ENCODE measurements at places on chromosomes 5 and 9. TPM values are rescaled to one million over a fixed set of nuclear protein-coding genes. Genes with fewer than 3 reads are reported as not detected.

- peak; percentile 48 for DNase-seq
These were observed at the start of gene NFIB for GRCh38 chr9:14313951-14314423. NFIB (minus strand) TSS chr9:14314141; CDS start chr9:14313511, 630 bp downstream.

DNA sequence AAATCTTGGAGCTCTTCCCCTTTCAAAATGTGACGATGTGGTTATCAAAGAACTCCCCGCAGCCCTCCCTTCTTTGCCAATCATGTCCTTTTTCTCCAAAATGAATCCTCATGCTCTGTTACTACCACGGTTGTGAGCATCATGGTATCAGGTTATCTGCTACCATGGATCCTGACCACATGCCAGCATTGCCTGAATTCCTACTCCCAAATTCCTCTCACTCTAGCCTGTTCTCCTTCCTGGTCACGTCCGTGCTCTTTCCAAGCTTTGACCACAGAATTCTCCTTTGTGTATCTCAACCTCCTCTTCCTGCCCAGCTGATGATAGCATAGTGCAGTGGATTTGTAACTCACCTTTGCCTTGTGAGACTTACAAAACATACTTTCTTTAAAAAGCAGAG is 59.5 kb upstream of the FBXL7 start:
- peak; percentile 19 for DNase-seq

GRCh38 chr5:119418606-119419100 is 33.6 kb upstream of the HSD17B4 start:
- DNase-seq: no peak

DNA sequence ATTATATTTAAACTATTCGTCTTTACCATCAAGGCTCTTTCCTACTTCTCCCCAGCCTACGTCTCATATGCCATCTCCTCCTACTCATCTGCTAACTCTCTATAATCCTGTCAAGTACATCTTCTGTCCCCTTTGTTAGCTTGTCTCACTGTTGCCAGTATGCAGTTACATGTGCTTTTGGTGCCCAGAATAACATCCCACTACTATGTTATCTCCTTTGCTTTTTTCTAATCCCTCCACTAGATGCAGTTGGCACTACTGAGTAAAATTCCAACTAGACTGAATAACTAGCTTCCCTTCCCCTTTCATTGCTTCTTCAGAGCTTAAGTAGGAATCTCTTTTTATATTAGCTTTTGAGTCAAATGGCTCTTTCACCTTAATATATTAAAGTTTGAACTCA is 3.0 kb upstream of the ARRDC3 start:
- DNase-seq: peak; percentile 14

DNA sequence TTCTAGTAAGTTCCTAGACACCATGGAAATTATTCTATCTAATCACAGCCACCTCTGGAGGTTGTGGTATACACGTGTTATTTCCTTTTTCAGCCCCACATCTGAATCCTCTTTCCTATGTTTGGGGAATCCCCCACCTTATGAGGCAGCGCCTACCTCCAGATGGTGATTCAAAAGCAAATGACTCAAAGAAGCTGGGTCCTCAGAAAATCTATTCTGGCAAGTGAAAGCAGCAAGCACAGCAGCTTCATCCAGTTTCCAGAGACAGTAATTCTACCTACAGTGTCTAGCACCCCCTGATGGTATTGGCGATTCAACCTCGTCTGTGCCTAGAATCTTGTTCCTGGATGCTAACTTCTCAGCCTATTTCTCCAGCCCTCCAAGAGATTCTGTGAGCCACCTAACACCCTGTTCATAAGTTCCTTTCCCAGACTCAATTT is 43.0 kb downstream of the STRBP start:
- DNase-seq: peak; percentile 84

DNA sequence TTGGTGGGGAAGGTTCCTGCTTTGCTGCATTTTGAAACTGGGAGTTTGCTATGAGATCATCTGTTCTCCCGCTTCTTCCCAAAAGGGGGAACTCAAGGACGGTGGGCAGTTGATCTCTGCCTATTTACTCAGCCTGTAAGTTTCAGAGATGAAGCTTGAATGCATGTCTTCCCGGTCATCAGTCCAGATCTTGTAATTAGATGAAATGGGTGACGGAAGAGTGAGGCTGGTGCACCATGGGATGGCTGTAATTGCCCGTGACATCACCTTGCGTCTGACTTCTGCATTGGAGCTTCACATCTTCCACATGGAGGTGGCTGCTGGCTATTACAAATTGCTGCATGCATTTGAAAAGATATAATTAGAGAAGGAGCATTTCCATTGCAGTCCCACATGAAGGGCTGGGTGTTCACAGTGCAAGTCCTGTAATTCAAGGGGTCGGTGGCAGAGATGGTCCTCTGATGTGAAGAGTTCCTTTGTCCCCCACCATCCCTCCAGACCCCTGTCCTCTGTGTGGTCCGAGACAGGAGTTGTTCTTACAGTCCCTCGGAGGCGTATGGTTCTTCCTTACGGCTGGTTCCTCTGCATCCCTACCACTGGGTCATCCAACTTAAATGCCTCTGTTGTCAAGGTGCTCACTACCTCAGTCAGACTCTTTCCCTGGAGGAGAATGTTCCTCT is 72.9 kb downstream of the ZNF618 start:
- no peak for DNase-seq

DNA sequence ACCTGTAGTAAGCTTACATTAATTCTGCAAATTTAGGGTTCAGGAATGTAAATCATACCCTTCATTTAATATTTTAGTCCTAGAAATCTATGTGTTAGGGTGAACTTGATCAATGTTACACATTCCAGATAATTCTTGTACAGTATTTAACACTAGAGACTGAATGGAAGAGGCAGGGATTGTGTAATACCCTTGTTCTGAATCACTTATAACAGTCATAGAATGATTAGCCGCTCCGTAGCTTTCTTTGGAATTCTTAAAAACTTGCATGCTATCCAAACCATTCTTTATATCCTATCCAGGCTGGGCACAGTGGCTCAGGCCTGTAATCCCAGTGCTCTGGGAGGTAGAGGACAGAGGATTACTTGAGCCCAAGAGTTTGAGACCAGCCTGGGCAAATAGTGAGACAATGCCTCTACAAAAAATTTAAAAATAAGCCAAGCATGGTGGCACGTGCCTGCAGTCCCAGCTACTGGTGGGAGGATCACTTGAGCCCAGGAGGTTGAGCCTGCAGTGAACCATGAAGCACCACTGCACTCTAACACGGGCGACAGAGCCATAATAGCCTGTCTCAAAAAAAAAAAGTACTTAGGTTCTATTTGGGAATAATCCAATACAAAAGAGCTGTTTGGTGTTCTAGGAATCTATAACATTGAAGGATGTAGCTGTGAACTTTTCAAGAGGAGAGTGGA is 8.3 kb downstream of the ZNF483 start:
- no peak for DNase-seq

The PARP8 gene
- 10.8 TPM for total RNA-seq

DNA sequence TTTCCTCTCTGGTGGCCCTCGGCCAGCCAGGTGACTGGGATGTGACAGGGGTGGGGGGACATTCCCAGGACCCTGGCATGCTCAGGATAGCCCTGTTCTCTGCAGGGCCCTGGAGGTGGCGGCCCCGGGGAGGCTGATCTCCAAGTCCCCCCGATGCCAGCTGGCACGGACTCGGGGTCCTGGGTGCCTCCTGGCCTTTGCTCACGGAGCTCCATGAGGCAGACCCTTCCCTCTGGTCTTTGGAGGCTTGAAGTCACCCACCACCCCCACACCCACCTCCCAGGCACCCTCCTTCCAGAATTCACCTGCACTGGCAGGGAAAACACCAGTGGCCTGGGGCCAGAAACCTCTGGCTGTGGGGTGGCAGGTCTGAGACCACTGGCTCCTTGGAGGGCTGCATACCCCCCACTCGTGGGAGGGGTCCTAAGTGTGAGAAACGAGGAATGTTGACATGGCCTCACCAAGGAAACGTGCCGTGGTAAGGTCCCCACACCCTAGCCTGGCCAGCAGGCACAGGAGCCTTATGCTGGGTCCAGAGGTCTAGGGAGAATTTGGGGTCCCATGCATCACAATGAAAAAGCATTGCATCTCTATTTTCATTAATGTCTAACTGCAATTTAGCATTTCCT is 130.8 kb upstream of the FAM120A start:
- no peak for DNase-seq

DNA sequence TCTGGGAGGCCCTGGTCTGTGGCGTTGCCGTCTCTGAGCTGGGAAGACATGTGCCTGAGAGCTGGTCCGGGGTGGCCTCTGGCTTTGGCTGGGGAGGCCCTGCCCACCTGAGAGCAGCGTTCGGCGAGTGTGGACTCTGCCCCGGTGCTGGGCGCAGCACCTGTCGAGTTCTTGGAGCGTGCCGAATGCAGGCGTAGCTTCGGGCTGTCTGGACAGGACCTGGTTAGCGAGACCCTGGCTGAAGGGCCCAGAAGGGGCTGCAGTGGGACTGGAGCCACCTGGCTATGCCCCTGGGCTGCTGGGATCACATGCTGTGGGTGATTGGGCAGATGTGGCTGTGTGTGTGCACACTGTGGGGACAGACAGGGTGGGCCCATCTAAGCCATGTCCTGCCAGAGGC is 56.5 kb downstream of the RXRA start:
- no peak for DNase-seq

The MYO10 gene
- 54.6 TPM for total RNA-seq

GRCh38 chr5:10753178-10753577 is 7.9 kb downstream of the DAP start:
- no peak for DNase-seq

GRCh38 chr5:75482482-75482881 is 28.9 kb downstream of the CERT1 start:
- no peak for DNase-seq

- DNase-seq: no peak
These were observed 201.1 kb upstream of the HAPLN1 start for GRCh38 chr5:83921666-83922193.

The ANKRD18B gene
- 3.7 TPM for total RNA-seq

DNA sequence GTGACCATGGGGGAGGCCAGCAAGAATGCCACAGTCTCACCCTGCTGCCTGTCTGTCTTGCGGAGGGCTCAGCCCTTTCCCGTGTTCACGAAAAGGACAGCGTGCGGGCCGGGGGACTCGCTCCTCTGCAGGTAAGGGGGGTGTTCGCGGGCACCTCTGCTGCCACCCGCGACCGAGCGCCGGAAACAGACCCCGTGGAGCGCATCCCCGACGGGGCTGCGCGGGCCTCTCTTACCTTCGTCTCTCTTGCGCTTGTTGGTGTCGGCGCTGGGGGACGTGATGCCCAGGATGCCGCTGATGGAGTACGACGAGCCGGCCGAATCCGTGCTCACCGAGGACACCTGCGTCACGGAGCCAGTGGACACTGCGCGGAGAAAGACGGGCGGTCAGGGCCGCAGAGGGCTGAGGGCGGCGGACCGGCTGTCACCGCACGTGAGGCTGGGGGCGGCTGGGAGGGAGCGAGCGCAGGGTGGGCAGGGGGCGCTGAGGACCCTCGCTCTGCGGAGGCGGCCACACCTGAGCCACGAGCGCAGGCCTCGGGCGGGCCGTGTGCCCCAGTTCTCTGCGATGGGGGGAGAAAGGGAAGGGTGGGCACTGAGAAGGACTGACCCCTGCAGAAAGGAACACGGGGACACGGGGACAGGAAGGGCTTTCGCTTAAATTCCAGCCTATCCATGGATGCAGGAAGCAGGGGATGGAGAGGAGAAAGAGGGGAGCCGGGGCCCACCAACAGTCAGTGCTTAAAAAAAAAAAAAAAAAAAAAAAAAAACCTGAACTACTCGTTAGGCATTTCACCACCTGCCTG is 31.5 kb downstream of the PAX5 start:
- DNase-seq: no peak

The ZNG1C gene
- total RNA-seq: 67.2 TPM

GRCh38 chr5:40395251-40395650 is 284.5 kb upstream of the PTGER4 start:
- DNase-seq: no peak

DNA sequence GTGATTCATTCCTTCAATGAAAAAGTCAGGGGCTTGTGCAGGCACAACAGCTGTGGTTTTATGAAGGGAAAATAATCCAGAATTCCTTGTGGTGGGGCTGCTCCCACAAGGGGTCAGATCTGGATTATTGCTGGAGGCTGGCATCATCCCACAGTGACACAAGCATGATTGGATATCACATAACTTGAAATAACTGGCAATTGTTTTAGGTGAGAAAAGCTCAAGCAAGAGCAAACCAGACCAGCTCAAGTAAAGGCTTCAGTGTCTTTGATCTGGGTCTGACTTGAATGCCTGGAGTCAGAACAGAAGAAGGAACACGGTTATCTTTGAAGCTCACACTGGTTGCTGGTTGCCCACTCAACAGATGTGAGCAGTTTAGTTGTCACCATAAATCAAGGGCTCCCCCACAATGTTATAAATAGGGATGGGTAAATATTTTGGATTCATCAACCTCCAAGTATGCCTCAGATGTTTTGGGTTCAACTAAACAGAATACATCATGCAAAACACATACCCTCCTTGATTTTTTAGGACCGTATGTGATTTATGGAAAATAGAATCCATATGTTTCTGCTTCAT is 3.1 kb upstream of the ZNF474 start:
- DNase-seq: peak; percentile 83

The RPL37 gene
- 2,054 TPM for total RNA-seq

The FOXD4L3 gene
- total RNA-seq: not detected

GRCh38 chr9:128554155-128554862 is 1.9 kb downstream of the SPTAN1 start:
- peak; percentile 78 for DNase-seq

- peak; percentile 99 for DNase-seq
These were observed 62.3 kb downstream of the LHFPL2 start for GRCh38 chr5:78586251-78586650.

DNA sequence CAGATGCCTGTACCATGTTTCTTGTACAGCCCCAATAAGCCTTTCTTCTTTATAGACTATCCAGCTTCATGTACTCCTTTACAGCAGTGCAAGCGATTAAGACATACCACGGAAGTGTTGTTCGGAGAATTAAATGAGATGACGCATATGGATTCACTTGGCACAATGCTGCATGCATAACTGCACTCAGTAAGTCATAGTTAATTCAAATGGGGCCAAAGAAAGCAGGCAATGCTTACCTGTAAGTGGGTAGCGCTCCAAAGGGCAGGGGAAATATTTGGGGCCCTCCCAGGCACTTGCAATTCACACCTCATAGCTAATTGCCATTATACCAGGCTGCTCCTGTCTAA is 7.7 kb upstream of the ADRA1B start:
- peak; percentile 67 for DNase-seq

DNA sequence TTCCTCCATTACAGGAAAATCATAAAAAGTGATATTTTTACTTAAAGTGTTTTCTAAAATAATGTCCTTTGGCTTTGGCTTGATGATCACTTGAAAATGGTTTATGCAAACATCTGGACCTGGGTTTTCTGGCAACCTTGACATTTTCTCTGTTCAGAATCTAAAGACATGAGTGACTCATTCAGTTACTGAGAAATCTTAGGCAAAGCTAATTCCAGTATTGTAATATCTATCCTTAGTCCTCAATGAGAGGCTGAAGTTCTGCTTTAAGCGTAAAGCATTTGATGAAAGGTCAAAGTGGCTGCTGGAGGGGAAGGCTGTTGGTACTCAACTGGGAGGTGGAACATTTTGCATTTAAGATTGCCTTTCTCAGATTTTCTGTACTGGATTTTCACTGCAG is 2.3 kb downstream of the MAN2A1 start:
- peak; percentile 17 for DNase-seq

DNA sequence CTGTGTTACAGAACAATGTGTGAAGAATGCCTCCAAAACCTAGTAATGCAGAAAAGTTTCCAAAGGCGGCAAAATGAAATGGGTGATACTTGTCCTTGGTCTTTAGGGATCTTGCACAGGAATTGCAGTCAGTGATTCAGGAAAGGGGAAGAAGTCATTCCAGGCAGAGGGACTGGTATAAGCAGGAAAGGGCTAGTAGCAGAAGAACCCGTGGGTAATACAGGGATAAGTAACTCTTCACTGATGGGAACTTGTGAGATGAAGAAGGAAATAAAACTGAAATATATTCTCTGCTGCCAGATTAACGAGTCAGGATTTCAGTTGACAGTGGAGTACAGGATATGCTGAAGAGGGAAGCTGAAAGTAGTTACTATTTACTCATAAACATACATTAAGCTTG is 1.2 kb downstream of the SRFBP1 start:
- DNase-seq: no peak

Data from HT1080 (cell line).